ENCODE measurements at places on chromosomes 6 and 20.
A peak's percentile ranks its signal among the peaks of the same experiment; 100 is the strongest.

- DNase-seq = no peak
These were observed 205.7 kb downstream of the EPM2A start for GRCh38 chr6:145529582-145529981.

GRCh38 chr6:139448051-139448649 lies 73.7 kb upstream of the CITED2 start:
- no peak for DNase-seq

DNA sequence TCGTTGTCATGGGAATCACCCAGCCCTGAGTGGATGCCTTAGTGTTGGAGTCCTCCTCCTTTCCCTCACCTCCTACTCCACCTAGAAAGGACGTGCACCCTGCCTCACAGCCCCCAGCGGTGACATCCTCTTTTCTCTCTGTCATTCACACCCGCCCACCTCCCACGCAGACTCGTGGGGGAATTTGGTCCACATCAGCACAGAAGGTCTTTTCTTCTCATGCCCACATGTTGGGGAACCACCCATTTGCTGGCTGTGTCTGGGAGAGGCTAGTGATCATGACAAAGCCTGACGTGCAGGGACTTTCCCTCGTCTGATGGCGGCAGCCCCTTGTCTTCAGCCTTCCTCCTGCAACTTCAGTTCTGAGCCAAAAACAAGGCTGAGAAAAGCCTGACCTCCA lies 96.0 kb upstream of the CNKSR3 start:
- DNase-seq = peak; percentile 55

DNA sequence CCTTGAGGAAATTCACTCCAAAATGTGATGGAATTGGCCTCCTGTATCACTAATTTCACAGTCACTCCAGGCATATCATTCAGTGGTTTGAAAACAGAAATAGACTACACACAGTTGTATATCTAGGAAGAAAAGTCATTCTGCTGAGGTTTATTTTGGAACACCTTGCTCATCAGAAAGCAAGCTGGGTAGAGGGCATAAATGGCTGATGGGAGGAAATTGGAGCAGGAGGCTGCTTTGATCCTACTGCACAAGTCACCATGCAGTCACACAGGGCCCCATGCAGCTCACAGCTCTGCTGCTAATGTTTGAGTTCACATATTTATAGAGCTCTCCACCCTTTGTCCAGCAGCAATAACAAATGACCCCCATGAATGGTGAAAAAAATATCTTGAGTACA lies 12.3 kb downstream of the NHLRC1 start:
- no peak for DNase-seq

DNA sequence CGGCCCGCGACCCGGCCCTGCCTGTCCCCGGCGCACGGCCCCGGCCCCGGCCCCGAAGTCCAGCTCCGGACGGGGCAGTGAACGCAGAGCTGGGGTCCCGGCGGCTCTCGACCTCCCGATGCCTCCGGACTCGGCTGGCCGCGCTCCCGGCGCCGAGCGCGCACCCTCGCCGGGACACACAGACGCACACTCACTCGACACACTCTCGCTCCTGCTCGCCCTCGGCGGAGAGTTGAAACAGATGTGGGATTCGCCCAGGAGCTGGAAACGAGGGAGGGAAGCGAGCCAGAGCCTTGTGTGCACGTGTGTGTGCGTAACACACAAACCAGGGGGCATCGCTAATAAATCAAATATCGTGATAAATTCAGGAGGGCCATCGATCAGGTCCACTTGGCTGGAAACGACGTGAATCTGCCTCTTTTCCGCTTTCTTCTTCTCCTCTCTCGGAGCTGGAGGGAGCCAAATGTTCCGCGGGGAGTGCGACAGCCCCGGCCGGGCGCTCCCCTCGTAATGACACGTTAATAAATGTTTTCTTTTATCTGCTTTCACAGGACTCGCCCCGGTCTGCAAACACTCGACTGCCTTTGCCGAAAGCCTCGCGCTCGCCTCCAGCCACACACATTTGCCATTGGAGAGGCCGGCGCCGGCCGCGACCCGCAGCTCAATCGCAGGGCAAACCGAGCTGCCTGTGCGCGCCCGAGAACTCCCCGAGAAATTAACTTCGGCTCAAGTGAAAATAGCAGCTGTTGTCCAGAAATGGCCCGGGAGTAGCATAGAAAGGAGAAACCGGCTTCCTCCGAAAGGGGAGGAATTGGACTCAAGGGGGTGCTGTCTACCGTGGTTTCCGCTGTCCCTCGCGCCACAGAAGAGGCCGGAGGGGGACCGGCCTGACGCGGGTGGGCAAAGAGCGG lies 828 bp upstream of the SULF2 start:
- DNase-seq = no peak

GRCh38 chr6:51893366-51893765 lies 194.0 kb downstream of the PKHD1 start:
- DNase-seq = no peak

- no peak for DNase-seq
These were observed 207.1 kb downstream of the NFATC2 start for GRCh38 chr20:51335329-51335841.

DNA sequence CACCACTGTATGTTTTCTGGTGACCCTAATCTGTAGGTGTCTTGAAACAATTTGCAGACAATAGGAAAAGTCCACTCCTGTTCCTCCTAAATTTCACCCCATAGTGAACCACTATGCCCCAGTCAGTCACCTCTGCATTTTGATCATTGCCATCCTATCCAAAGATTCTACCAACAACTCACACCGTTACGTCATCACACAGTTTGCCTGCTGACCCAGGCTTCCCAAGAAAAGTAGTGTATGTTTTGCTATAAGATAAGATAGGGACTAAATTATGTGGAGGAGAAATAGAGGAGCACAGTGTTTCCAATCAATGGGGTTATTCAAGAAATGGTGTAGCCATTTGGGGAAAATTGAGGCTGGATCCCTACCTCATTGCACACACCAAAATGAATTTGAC lies 58.8 kb downstream of the GNAS start:
- DNase-seq = no peak

GRCh38 chr6:152124429-152125074 lies 317.1 kb downstream of the ESR1 start:
- DNase-seq = no peak

All from stimulated activated CD8-positive, alpha-beta memory T cell treated with anti-CD3 and anti-CD28 coated beads, Interleukin-15, amount 100 ng/mL, for 4 hours (primary cell).